ENCODE measurements at places on chromosomes 12 and 14.
A peak's percentile ranks its signal among the peaks of the same experiment; 100 is the strongest.

DNA sequence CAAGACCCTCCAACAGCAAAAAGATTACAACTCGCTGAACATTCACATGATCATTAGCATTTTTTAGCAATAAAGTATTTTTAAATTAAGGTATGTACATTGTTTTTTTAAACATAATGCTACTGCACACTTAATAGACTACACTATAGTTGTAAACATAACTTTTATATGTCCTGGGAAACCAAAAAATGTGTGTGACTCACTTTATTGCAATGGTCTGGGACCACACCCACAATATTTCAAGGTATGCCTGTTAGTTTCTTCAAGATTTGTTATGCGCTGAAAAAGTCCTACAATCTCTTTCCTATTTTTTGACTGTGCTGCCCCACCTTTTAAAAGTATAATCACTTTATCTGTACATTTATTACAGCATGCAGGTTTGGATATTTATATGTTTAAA is 30.4 kb upstream of the PCNX4 start:
- no peak for DNase-seq

- DNase-seq, result no peak
Measured at GRCh38 chr12:42482041-42482747, 107.4 kb downstream of the PRICKLE1 start.

GRCh38 chr14:50342221-50343078 is 30.3 kb downstream of the DMAC2L start:
- peak; percentile 37 for DNase-seq

GRCh38 chr14:68888025-68888850 is 90.9 kb downstream of the ACTN1 start:
- DNase-seq, result no peak

Data from naive thymus-derived CD8-positive, alpha-beta T cell (primary cell).